ENCODE measurements at places on chromosomes 6 and 20.

DNA sequence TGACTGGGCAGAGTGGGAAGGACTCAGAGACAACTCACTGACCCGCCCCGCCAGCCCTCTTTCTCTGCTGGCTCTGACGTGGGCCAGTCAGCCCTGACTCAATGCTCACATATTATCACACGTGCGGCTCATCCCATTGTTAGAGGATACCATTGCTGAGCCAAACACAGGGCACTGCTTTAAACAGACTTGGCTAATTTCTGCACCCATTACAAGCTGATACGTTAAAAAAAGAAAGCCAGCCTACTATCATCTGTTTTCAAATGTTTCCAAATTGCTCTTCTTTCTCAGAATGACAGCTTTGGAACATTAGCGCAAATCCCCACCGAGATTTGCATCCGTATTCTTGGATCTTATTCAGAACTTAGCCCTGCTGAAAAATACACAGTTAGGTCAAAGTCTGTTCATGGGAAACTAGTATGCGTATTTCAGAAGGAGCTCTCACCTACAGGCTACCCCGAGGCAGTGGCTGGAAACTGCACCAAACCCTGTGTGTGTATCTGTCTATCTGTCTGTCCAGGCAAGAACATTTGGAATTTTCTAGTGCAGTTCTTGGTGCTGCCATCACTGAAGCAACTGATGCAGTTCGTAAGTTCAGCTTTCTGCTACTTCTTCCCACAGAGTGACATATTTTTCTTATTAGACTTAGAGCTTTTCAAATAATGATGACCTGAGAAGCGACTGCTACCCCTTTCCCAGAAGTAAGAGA is 32.8 kb downstream of the RAMACL start:
- peak; percentile 99 for DNase-seq

- DNase-seq, result no peak
Measured at GRCh38 chr6:110951008-110951407, 7.5 kb upstream of the GTF3C6 start.

DNA sequence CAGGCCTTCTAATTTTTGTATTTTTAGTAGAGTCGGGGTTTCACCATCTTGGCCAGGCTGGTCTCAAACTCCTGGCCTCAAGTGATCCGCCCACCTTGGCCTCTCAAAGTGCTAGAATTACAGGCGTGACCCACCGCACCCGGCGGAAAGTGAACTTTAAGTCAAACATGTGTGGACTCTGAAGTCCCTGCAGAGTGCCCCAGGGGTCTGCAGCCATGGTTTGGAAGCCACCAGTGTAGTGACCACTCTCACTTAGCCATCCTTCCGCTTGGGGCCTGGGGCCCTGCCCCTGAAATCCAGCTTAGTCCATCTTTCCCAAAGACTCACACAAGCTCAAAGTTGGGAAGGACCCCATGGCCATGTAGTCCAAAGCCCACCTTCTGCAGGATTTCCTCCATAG is 164.5 kb downstream of the GRM4 start:
- no peak for DNase-seq

GRCh38 chr20:22562620-22563019 is 21.8 kb downstream of the FOXA2 start:
- DNase-seq, result no peak

DNA sequence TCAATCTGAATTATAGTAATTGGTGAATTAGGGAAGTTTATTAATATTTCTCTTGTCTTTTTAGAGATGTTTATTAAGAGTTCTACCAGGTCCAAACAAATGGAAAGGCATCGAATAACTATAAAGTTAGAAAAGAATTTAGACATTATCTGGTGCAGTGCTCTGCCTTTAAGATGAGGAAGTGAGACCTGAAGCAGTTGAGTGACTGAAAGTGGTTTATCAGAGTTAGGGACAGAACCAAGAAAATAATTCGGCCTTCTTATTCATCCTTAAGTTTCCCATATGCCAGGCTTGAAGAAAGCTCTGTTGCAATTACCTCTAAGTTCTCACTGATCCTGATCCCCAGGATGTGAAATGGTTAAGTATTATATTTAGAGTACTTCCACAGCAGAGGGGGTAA is 94.2 kb upstream of the FLRT3 start:
- DNase-seq, result no peak

DNA sequence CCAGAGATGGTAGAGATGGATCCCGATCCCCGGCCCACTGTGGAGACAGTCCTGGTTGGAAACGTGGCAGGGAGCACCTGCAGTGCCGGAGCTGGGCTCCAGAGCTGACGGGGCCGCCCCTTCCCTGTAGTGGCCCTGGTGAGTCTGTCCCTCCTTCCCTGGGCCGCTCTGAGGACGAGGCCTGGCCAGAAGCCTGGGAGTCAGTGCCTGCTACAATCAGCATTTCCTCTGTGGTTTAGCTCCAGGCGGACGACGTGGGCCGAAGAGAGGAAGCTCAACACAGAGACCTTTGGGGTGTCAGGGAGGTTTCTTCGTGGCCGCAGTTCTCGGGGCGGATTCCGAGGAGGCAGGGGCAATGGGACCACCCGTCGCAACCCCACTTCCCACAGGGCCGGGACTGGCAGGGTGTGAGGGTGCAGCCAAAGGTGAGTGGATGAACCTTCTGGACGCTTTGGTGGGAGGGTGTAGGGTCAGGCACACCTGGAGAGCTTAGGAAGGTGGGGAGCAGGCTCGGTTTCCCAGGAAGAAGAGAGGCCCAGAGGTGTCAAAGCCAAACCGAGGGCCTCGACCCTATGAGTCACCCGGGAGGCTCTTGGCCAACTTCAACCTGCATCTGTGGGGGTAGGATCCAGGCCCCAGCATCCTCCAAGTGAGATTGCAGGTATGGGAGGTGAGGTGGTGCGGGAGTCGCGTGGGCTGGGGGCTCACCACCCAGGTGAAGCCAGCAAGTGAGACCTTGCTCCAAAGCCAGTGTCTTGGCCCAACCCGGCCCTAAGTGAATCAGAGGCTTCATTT is 9.9 kb downstream of the PSMA7 start:
- DNase-seq, result no peak

GRCh38 chr6:49772285-49772684 is 14.8 kb downstream of the PGK2 start:
- no peak for DNase-seq

DNA sequence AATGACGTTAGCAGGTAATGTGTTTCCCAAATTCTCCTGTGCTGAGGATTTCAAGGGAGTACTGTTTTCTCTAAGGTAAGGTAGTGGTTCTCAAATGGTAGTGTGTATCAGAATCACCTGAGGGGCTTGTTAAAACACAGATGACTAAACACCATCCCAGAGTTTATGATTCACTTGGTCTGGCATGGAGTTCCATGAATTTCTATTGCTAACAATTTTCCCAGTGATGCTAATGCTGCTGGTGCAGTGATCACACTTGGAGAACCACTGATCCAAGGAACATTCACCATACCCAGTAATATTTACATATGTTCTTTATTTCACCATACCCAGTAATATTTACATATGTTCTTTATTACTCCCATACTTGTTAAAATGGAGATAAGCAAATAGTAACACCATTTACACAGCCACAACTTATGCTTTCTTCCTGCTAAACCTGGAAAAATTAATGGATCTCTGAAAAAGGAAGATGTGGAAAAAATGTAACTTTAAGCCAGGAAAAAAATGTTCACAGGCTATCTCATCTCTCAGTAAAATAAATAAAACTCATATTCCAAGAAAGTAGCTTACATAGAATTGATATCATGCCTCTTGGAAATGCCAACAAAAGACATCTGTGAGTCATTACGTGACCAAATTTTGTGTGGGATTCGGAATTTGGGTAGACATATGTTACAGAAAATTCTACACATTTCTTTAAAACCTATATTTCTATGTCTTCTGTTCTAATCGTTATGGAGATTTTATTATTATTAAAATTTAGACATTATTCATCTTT is 129.5 kb downstream of the MMUT start:
- peak; percentile 5 for DNase-seq

DNA sequence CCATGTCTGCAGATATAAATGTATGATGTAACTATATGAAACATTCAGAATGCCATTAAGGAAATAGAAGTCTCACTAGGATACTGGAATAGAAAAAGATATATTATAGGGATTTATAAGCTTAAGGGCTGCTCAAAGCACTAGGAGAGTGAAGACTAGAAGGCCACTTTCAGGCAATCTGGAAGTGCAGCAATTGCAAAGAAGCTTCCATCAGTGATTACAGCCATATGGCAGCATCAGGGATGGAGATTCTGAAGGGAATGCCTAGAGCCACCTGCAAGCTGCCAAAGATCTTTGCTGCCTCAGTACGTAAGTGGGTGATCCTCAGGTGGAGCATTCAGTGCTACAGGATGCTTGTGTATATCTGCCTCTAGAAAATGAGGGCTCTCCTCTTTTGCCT is 796.2 kb upstream of the EPHA7 start:
- no peak for DNase-seq

DNA sequence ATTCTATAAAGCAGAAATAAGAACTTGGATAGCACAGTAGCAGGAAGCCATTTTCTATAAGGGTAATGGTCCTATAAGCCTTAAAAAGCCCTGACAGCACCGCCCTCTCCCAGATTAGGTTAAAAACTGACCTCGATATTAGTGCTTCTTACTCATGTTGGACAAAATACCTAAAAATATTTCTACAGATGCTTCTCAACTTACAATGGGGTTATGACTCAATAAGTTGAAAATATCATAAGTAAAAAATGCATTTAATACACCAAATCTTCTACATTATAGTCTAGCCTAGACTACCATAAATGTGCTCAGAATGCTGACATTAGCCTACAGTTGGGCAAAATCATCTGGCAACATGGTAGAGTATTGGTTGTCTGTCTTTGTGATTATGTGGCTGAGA is 70.3 kb downstream of the SESN1 start:
- DNase-seq, result peak; percentile 40

DNA sequence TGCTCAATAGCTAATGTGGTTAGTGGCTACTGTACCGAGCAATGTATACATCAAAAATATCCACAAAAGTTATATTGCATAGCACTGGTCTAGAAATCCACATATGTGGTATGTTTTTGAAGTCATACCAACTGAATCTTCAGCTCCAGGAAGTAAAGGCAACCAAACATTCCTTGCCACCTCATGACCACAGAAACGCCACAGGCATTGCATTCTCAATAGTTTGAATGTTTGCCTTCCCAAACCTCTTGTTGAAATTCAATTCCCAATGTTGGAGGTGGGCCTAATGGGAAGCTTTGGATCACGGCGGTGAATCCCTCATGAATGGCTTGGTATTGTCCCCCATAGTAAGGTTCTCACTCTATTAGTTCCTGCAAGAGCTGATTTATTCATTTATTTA is 18.2 kb upstream of the ZNF391 start:
- no peak for DNase-seq

DNA sequence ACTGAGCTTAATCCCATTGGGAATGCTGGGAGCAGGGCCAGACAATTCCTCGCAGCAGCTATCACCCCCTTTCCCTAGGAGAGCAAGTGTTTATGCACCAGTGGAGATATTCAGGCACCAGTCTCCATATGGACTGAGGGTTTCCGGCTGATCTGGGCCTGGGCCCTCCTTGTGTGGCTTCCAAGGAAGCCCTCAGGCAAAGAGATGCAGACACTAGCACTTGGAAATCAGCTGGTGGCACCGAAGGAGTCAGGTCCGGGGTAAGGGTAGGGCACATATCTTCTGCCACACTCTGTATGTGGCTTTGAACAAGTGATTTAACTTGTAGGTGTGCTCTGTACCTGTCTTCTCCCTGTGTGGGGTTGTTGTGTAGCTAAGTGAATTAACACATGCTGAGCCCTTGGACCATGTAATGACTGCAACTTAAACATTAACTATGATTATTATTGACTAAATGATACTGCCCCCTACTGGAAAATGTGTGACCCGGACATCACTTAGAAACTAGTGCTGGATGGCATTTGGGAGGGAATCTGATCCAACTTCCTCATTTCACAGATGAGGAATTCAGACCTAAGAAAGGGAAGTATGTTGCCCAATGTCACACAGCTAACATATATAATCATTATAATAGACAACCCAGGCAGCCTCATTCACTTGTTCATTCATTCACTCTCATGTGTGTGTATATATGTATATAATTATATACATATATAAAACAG is 19.3 kb upstream of the WFDC2 start:
- DNase-seq, result peak; percentile 80

- peak; percentile 70 for DNase-seq
Measured at GRCh38 chr6:53793318-53794136, 1.3 kb upstream of the LRRC1 start.

DNA sequence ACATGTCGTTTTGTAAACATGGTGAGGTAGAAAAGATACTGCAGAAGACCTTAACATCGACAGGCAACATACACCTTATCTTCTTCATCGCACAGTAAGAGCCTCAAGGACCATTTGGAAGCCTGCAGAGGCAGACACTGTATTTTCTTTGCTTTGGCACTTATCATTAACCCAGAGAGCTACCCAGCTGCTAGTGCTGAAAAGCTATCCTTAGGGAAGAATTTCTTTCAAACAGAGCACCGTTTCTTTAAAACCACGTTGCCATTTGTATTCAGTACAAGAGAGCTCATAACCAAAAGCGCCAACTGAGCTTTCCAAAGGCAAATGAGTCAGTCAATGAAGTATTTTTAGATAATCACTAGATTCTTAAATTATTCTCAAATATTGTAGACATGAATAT is 306.6 kb downstream of the EPM2A start:
- DNase-seq, result peak; percentile 5

- no peak for DNase-seq
Measured at GRCh38 chr6:13311155-13311554, 17.2 kb downstream of the TBC1D7 start.

DNA sequence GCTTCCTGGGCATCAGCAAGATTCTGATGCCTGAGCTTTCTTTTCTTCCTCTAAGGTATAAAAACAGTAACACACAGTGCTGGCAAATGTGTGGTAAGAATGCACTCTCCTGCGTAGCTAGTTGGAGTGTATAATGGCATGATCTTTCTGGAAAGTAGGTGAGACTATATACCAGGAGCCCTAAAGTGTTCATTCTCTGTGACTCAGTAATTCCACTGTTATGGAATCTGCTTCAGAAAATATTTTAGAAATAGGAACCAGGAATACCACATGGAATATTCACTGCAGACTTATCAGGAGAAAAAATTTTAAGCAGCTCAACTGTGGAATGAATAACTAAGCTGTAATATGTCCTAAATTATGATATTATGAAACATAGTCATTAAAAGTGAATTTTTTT is 16.9 kb upstream of the CSE1L start:
- DNase-seq, result peak; percentile 72

- no peak for DNase-seq
Measured at GRCh38 chr6:154986787-154987235, 8.3 kb upstream of the TIAM2 start.

DNA sequence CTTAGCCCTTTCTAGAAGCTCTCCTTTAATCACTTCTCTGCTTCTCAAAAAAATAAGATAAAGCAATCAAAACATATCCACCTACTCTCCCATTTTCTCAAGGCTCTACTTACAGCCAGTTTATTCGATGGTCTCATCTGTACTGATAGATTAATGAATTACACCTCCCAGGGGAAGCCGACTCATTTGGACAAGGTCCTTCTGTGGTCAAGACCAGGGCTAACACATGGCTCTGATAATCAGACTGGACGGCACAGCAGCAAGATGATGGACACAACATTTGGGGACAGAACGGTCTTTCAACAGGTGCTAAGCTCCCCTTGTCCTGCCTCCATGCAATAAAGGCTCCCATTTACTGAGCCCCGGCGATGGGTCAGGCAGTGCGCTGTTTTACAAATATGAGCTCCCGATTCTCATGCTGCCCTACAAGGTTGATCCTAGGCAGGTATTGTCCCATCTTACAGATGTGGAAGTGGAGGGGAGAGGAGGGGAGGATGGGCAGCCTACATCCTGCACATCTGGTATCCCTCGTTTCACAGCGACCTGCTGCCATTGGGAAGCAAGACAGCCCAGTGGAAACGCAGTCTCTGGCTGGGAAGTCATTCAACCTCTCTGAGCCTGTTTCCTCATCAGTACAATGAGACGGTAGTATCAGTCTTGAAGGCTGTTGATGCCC is 15.7 kb downstream of the CPNE5 start:
- no peak for DNase-seq

- no peak for DNase-seq
Measured at GRCh38 chr6:80530103-80530502, 423.6 kb downstream of the BCKDHB start.
